ENCODE measurements at places on chromosomes 16 and 17.

- DNase-seq, result no peak
Measured at GRCh38 chr16:56606476-56607108, 1.8 kb upstream of the MT2A start.

DNA sequence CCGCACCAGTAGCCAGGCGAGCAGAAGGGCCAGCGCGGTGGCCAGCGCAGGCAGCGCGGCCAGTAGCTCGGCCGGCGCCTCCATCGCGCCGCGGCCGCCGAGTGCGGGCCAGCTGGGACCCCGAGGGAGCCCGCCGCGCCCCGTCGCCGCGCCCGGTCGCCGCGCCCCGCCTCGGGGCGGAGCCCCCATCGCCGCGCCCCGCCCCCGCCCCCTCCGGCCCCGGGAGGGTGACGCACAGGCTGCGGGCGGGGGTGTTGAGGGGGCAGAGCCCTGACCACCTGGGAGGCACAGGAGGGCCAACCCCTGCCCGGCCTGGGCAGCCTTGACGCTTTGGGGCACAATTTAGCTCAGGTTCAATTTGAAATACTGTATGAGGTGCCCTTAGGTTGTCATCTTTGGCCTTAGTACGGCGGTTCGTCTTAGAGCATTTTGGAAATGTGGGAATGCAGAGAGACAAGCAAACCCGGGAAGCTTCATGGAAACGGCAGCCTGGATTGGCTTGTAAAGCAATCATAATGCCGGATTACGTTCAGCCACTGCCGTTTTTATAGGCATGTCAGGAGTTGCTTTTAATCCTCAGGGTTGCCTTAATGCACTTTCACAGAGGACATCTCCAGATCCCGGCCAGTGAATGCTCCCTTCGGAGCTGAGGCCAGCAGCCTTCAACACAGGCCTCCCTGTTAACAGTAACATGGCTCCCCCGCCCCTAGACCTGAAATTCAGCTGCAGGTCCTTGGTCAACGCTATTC lies at the start of gene MXRA7:
TSS of gene MXRA7 (minus strand) at position 103 of the 749 bp plus-strand sequence. CDS start at position 84, 19 bp downstream.
- DNase-seq, result peak; percentile 76

DNA sequence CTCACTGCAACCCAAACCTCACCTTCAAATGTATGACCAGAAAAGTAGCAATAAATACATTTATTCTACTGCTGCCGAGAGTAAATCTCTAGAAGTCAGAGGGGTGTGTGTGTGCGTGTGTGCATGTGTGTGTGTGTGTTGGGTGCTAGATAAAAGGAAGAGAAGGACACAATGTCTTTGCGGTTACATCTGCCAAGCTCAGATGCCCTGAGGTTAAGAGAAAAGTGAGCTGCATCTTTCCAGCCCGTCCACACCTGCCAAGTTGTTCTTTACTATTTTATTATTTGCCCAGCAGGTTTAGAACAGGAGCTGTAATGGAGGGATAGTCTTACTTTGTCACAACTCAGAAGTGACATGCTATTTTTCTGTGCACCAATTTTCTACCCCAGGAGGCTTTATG lies 54.5 kb upstream of the ANKFN1 start:
- no peak for DNase-seq

DNA sequence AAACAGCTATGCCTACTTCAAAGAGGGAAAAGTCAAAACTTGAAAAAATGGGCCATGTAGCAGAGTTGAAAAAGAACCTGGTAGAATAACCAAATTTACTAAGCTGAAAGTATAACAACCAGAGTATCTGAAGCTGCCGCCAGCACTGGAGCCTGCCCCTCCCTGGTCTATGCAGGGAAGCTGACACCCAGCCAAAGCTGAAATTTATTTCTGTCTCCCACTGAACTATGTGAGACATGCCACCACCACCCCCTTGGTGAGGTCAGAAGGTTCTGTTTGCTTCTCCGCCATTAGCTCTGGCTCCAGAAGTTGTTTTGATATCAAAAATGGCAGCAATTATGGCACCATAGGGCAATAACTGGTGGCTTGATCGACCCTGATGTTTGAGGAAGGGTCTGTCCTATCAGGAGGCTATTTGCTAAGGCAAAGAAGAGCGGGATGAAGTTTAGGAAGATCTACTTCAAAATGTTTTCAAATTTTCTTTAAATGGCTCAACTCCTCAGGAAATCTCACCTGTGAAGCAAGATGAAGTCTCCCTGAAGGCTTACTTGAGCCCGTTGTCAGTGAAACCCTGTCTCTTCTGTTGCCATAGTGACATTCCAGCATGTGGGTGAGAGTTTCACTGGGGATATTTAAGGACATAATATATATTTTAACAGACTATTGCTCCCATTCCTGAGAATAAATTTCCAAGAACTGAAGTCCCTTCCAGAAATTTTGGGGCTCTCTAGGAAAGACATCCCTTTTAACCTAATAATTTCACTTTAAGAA lies 122.0 kb downstream of the COPRS start:
- no peak for DNase-seq

- DNase-seq, result no peak
Measured at GRCh38 chr17:39794249-39794970, 56.7 kb downstream of the GRB7 start.

GRCh38 chr17:21525464-21526130 lies 149.4 kb downstream of the KCNJ12 start:
- DNase-seq, result no peak

- no peak for DNase-seq
Measured at GRCh38 chr17:41986634-41987033, 20.0 kb downstream of the CNP start.

DNA sequence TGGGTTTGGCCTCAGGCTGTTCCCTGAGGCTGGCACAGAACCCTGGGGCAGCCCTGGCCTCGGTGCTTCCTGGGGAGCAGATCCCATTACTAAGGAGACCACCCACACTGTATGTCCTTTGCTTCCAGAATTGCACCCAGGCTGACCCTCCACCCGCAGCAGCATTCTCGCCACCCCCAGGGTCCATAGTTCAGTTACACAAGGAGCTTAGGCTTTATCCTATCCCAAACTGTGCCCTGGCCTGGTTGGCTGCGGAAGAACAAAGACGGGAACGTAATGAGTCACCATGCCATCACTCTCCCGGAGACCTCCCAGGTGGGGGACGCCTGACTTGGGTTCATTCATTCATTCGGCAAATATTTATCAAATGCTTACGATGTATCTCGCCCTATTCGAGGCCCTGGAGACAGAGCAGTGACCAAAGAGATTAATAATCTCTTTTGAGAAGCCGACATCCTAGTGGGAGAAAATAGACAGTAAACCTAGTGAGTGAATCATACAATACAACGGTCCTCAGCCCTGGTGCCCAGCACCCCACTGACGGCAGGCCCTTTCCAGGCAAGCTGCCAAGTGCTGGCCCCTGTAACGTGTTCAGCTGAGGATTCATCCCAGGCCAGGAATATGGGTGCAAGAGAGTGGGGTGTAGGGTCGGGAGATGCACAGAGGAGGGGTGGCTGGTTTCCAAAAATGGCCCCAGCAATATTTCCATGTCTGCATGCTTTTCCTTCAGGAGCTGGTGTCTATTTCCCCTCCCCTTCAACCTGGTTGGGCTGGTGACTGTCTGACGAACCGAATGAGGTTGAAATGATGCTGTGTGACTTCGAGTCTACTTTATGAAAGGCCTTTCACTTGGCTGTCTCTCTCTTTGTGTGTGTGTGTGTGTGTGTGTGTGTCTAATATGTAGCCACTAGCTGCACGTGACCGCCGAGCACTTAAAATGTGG lies 134.2 kb downstream of the MGAT5B start:
- DNase-seq, result no peak

- DNase-seq, result no peak
Measured at GRCh38 chr17:32970281-32970680, 21.4 kb upstream of the SPACA3 start.

GRCh38 chr17:6023036-6023831 lies 46.9 kb upstream of the WSCD1 start:
- DNase-seq, result no peak

DNA sequence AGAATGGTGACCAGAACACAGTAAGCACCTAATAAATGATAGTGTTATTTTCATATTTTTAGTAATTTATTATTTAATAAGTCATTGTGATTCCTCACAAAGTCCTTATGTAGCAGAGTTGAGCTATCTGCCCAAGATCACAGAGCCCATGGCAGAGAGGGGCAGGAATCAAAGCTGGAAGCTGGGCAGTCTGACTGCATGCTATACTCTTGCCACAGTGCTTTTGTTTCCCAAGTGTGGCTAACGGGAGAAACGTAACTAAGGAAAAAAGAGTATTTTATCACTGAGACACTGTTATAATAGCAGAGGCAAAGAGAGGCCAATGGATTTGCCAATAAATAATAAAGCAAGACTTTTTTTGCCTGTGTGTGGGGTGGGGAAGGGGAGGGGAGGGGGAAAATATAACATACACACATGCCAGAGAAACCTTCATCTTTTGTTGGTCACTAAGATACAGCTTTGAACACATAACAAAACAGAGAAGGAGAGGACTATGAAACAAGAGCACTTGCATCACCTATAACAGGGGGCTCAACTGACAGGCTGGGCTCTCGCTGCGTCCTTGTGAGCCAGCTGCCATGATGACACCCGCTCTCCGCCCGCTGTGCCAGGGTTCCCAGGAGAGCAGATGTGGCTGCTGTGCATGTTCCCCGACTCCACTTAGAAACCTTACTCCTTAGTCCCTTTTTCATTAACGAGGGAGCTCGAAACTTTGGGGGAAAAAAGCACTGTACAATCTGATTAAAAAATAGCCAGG lies 10.1 kb downstream of the CSNK2A2 start:
- no peak for DNase-seq

DNA sequence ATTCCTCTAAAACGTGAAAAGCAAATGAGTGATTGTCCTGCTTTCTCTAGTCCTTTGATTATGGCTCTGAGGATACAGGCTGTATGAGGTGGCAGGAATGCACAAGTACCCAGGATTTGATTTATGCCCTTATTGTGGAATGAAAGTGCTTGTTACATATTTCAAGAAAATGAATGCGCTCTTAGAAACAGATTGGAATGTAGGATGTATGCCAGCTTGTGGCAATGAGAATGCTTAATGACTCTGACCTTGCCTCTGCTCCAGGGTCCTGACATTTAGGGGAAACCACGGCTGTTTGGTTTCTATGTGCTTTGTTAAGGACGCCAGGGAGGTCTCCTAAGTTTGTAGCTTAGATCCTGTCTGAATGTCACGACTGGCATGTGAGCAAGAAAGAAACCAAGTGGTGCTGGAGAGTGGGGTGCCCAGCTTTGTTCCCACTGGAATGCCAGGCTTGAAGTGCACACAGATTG lies 22.0 kb downstream of the PRCD start:
- DNase-seq, result no peak

- peak; percentile 1 for DNase-seq
Measured at GRCh38 chr16:49478107-49478506, 104.5 kb downstream of the C16orf78 start.

DNA sequence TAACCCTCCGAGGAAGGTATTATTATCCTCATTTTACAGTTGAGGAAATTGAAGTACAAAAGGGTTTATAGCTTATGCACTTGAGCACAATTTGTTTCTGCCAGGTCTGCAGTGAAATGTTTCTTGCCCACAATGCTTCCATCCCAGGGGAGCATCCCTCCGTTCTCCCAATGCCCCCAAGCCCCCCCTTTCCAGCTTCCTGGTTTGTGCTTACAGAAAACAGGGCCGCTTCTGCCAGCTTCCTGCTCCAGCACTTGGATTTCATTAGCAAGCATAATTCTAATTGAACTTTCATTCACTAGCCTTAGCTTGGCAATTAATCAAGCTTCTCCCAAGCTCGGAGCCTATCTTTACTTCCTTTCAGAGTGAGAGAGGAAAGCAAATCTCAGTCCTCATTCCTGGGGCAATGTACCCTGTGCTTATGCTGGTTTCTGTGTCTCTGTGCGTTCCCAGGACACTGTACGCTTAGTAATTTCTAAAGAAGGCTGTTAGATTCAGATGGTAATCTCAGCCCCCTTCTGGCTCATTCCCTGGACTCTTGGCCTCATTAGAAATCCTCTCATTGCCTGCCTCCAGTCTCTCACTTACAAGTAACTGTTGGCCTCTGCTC lies 141.6 kb downstream of the HS3ST2 start:
- DNase-seq, result no peak

GRCh38 chr16:53766304-53767016 lies 62.5 kb downstream of the FTO start:
- DNase-seq, result no peak

DNA sequence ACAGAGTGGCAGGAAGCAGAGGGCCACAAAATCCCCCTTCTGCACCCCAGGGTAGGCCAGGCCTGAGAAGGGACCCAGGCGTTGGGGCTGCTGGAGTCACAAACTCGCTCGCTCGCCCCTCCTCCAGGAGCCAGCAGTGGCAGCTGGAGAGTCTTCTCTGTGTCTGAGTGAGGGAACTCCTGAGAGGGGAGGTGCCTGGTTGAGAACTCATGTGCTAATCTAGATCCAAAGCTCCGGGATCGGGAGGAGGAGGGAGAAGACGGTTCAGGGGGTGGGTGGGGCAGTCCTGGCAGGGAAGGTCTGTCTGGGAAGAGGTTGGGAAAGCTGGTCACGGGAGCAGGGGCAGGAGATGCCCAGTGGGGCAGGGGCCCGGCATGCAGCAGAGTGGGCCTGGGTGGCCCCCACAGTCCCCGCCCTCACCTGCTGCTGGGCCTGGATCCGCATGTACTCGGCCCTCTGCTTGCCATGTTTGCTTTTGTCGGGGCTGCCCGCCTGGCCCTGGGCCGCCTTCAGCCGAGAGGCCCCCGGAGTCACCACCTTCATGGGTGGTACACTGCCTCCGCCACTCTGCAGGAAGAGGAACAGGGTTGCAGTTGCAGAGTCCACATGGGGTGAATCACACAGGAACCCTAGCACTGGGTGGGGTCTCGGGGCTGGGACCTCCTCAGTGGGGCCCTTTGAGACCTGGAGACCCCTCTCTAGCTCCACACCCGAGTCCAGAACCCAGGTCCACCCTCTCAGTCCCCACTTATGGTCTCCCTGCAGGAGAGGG lies 62.2 kb downstream of the SRCIN1 start:
- DNase-seq, result no peak

DNA sequence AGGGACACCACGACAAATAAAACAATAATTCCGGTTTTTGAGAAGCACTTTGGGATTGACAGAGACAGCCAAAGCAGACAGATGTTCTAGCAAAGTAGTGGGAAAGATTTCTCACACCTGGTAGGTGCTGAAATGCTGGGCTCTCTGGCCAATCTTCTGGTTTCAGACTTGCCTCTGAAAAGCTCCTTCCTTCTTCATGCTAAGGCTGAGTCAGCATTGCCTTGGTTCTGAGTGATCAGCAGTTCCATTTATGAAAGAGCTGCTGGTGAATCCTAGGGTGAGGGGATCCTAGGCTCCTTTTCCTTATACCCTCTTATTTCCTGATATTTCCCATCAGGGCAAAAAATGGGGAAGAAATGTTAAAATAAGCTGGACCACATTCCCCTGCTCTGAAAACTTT lies 268.7 kb upstream of the SALL1 start:
- DNase-seq, result no peak

DNA sequence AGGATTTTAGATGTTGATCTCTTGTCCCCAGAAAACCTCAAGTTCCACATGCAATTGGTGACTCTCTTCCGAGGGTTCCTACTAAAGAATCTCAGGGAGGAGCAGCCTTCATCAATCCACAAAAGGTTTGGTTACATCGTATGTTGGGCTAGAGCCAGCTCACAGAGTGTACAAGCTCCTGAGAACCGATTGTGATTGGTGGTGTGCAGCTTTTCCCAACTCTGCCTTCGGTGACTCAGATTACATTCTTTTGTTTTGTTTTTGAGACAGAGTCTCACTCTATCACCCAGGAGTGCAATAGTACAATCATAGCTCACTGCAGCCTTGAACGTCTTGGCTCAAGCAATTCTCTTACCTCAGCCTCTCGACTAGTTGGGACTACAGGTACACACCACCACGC lies 172.4 kb downstream of the PMP22 start:
- DNase-seq, result no peak
